ENCODE measurements at places on chromosomes 2 and 18.

- no peak for DNase-seq
These were observed 91.5 kb downstream of the ADD2 start for GRCh38 chr2:70676301-70677035.

DNA sequence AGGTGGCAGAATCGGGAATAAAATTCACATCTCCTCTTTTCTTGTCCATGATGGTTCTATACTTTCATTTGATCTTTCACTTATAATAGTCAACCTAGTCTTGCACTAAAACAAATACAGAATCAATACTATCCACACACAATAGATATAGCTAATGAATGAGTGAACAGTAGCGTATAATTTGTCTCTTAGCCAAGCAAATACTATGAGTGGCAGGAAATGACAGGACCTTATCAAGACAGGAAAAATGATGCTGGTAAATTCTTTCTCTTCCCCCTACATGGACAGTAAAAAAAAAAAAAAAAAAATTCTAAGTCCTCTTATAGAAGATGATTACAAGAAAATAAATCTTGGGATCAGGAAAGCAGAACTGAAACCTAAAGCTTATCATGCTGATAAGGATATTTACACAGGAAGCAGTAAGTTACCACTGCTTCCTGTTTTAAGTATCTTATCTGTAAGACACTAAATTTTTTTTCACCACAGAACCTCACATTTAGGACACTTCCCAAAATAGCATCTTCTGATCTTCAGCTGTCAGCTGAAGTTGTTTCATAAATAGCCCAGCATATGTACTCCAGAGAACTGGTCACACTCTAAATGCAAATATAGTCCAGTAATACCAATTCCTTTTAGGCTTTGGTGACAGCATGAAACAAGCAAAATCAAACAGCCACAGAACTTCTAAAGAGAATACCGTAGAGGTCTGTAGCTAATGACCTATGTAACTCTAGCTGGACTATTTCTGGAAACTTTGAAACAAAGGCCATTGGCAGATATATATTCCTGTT is 27.0 kb downstream of the IRS1 start:
- no peak for DNase-seq

GRCh38 chr18:36688020-36688965 is 140.5 kb downstream of the TPGS2 start:
- DNase-seq = no peak

- no peak for DNase-seq
These were observed 18.6 kb downstream of the ARL4C start for GRCh38 chr2:234478121-234478858.

- DNase-seq = no peak
These were observed 24.4 kb upstream of the YPEL5 start for GRCh38 chr2:30122362-30122761.

DNA sequence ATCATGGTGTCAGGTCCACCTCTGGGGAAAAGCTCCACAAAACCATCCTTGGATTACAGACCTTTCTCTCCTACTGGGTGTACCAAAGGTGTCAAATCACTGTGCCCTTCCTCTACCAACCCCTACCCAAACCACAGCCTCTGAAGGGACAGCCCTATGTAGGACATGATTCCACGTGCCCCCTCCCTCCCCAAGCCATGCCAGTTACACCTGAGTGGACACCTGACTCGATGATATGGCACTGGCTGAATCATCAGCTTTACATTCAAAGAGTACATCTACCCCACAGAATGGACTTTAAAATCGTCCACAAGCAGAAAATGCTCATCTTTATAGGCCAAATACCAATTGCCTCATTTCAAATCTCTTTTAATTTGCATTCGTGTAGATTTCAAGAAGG is 26.0 kb downstream of the TRABD2A start:
- DNase-seq = no peak

DNA sequence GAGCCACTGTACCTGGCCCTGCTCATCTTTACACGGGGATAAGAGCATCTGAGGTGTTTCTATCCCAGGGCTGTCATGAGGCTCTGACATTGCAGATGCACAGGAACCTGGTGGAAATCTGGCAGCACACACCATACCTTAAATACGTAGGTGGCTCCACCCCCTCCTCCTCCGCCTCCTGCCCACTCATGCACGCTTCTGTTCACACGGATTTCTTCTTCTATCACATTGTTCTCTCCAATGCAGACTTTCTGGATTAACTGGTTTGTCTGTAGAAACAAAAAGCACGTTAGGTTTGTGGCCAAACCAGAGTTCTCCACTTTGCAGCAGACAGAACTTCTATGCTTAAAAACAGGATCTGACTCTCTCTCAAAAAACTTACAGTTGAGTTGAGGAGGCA is 118.2 kb downstream of the CLIP4 start:
- DNase-seq = no peak

Data from BJ (cell line).